ENCODE measurements at places on chromosomes 7 and 10.
A peak's percentile ranks its signal among the peaks of the same experiment; 100 is the strongest.

- no peak for DNase-seq
Measured at GRCh38 chr10:7550013-7550412, 116.8 kb downstream of the ITIH5 start.

GRCh38 chr10:61978965-61979364 lies 77.5 kb downstream of the ARID5B start:
- no peak for DNase-seq

GRCh38 chr7:50835156-50835555 lies 52.5 kb upstream of the GRB10 start:
- no peak for DNase-seq

DNA sequence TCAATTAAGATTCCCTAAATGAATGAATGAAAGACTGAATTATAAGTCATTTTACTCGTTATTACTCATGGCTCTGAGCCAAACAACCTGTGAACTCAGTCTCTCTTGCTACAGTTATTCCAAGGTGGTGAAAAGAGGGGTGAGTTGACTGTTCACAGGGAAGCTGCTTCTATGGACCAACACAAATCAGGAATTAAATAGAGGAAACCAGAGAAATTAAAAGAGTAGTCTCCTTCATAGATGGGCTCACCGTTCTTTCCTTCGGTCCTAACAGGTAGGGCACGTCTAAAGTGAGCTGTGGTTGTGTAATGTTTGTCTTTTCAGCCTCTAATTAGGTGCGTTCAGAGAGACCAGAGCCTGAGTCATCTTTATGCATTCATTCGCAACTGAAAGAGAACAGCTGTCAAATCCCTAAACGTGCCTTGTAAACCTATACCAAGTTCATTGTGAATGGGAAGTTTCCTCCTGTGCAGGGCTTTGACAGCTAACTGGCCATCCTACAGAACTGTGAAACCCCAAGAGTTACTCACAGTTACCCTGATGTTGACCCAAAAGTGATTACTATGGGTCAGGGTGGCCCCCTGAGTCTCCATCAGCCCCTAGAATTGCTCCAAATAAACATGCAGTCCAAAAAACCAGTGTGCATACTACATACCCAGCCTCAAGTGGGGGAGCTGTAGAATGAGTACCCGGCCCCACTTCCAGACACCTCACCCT lies 18.2 kb upstream of the C10orf53 start:
- DNase-seq, result no peak

DNA sequence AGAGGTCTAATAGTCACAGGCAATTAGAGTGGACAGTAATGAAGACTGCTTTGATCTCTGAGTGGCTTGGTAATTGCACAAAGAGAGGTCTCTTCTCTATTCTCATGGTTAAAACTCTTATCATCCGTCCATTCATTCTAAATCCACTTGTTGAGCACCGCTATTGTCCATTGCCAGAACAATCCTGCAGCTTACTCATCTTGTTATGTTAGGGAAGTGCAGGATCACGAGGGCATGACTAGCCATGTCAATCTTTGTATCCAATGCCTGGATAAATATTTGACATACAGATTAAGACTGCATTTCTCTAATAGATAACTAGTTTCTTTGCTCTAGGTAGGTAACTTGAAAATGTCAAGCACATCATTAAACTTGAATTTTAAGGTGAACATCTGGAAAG lies 14.9 kb downstream of the SFTPD start:
- no peak for DNase-seq

GRCh38 chr7:128446306-128446705 lies 9.4 kb upstream of the HILPDA start:
- DNase-seq, result no peak

- no peak for DNase-seq
Measured at GRCh38 chr7:130998993-130999602, 265.1 kb upstream of the KLF14 start.

- DNase-seq, result no peak
Measured at GRCh38 chr7:127782654-127783559, 130.9 kb downstream of the SND1 start.

- DNase-seq, result no peak
Measured at GRCh38 chr10:129079705-129080104, 387.3 kb upstream of the MGMT start.

- DNase-seq, result no peak
Measured at GRCh38 chr10:110898391-110898790, 20.6 kb downstream of the BBIP1 start.

DNA sequence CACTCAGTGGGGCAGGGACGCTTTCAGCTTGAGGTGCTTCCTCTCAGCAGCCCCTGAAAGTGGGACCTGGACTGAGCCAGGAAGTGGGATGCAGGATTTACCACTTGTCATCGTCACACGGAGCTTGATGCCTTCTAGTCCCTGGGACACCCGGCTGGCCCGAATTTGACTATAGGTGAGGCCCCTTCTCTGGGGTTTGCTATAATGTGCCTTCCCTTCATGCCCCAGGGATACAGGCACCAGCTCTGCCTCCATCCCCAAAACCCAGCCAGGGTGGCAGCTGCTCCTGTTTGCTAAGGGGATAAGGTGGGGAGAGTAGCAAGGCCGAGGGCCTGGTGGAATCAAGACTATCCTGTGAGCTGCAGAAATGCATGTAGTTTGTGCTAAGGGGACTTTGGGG lies 235.0 kb downstream of the GLRX3 start:
- DNase-seq, result no peak

- DNase-seq, result no peak
Measured at GRCh38 chr7:94133460-94133859, 129.3 kb upstream of the BET1 start.

DNA sequence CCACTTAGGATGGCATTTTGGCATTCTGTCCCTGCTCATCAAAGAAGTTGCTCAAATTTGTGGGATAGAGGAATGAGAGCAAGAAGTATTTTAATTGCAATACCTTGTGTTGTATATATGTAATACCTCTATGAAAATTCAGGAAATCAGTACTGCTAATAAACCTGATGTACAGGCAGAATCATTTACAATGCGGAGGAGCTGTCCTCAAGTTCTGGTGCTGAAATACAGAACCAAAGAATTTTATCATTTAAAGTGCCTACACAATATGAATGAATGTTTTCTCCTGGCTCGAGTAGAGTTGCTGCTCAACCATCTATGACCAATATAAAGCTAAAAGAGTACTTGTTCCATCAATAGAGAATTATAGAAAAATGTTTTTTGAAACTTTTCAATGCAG lies 305.8 kb downstream of the PLXNA4 start:
- no peak for DNase-seq

GRCh38 chr10:75971402-75972211 lies 540.2 kb downstream of the LRMDA start:
- no peak for DNase-seq

DNA sequence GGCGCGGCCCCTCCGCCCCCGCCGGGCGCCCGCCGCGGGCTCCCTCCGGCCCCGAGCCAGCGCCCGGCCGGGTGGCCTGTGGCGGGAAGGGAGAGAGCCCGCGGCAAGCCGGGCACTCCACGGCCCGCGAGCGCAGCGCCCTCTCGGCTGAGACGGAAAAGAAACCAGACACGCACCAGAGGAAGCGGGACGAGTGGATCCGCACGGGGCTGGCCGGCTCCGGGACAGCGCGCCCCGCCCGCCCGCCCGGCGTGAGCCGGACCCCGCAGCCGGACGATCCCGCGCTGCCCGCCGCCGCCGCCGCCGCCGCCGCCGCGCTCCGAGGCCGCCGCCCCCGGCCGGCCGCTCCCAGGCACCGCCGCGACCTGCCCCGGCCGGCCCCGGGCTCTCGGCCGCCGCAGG lies 300 bp downstream of the ARHGAP21 start:
- no peak for DNase-seq

DNA sequence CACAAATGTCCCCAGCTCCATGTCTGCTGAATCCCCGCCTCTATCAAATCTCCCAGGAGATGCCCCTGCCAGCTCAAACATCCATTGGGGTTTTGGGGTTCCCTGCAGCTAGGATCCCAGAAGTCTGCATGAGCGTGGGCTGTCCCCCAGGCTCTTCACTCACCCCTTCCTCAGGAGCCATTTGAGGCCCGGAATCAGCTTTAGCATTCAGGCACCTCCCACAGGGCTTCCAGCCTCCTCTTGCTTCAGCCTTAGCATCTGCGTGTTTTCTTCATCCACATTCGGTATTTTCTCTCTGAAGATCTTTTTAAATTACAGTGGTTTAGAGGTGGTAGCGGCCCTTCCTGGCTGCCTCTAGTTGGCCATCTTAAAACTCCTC lies 1054.4 kb downstream of the CNTNAP2 start:
- DNase-seq, result no peak

GRCh38 chr10:77195101-77195500 lies 442.5 kb downstream of the KCNMA1 start:
- DNase-seq, result no peak

DNA sequence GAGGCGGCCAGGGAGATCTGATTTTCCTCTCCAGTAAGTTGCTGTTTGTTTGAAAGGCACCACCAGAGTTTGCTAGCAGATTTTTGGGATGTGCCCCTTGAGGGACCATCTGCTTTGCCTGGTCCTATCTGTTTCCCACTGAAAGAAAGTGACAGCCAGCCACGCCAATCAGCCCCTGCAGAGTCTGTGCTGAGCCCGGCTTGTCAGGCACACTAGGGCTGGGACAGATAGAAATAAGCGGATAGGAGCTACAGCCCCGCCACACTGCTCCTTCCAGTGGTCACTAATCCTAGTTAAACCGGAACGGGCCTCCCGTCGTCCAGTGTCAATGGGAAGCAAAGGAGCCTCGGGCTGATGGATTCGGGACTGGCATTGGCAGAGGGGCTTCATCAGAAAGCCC lies 161.9 kb upstream of the PRR15 start:
- no peak for DNase-seq

GRCh38 chr7:106065575-106066500 lies 46.3 kb downstream of the SYPL1 start:
- DNase-seq, result no peak

DNA sequence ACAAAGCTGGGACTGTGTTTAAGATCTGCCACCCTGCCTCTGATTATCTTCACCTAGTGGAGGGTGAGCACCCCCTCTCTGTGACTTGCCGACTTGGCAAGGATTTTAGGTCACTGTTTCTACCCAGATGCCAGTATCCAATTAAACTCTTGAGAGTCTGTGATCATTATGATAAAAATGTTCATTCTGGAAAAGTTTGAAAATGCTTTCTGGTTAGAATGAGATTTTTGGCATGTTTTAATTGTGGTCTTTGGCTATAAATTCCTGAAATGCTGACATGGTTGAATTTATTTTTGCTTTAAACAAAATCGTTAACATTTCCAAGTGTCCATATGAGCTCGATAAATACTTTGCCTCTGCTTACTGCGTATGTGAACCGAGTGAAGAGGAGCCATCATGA lies 221.4 kb downstream of the BICC1 start:
- no peak for DNase-seq

DNA sequence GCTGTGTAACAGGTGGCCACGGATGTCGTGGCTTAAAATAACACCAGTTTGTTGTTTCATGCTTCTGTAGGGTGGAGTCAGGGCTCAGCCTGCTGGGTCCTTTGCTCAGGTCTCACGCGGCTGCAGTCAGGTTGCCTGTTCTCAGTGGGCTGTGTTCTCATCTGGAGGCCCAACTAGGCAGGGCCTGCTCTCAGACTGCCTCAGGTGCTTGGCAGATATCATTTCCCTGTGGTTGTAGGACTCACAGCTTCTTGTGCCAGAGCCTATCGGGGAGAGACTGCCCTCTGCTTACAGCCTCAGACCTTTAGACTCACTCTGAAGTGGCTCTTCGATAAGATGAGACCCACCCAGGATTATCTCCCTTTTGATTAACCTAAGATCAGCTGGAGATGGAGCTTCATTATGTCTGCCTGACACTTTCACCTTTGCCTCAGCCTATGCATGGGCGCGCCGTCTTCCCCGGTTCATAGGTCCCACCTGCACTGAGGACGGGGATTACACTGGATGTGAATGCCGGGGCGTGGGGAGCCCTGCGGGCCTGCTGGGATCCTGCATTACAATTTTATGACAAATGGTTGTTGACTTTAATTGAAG lies 55.3 kb downstream of the INPP5A start:
- no peak for DNase-seq

- no peak for DNase-seq
Measured at GRCh38 chr7:2936301-2936700, 92.2 kb upstream of the GNA12 start.

DNA sequence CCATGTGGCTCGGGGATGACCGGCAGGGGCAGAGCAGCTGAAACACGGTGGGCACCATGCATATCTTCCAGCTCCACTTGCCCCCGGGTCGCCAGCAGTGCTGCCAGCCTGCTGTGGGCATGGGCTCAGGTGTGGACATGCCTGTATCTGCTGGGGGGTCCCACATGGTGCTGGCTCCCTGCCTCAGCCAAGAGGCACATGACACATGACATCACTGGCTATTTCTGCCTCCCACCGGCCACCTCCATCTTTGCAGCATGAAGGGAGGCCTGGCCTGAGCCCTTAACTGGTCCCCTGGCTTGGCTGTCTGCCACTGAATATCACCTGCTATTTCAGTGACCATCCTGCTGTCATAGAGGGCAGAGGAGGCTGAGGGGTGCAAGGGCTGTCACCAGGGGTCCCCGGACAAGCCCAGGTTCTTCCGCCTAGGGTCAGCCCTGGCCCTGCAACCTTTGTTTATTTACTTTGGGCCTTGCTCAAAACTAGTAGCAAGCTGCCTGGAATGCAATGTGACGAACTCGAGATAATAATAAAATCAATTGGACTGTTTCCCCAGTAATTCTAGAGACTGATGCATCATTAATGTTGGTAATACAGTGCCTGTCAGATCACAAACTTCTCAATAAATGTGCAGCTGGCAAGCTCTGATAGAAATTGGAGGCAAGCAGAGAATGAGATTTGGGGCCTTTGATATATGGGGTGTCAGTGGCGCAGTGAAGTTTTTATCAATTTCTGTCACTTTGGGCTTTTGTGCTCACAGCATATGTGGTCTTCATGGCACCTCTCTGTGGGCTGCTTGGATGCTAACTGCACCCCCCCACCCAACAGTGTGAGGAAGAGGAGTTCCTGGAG lies 28.5 kb downstream of the ZMIZ1 start:
- no peak for DNase-seq

DNA sequence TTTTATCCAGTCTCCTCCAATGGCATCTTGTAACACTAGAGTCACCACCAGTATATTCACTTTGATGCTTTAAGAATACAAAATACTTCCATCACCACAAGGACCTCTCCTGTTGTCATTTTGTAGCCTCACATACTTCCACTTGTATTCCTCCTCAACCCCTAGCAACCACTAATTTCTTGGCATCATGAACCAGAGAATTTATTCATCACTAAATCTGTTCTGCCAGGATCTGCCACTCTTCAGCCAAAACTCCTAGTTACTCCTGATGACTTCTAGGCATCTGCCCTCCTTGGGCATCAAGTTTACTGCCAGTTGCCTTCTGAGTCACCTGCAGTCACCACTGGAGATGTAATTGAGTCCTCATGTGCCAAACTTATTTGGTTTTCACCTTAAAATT lies 906.8 kb downstream of the CNTNAP2 start:
- DNase-seq, result no peak

DNA sequence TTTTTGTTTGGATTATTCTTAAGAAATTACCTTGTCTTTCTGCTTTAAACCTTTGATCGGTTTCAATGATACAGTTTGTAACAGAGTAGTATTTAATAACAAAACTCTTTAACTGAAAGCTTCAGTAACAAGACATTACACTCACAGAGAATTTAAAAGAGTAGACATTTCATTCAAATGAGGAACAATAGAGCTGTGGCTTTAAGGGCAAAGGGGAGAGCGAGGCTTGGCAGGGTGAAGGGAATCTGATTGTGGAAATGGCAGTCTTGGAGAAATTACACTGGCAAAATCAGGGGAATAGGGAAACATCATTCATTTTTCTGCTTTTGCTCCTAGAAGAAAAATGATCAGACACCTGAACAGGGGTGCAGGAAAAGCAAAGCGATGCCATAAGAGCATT lies 5.1 kb upstream of the HIPK2 start:
- no peak for DNase-seq

- DNase-seq, result peak; percentile 62
Measured at GRCh38 chr10:22320591-22321155, at the start of gene BMI1. TSS of gene BMI1 (plus strand) at chr10:22321099. CDS start at chr10:22326450, 5,351 bp downstream.
